ENCODE measurements at places on chromosomes 7 and 10.

GRCh38 chr7:42035210-42035609 is 201.8 kb downstream of the GLI3 start:
- no peak for DNase-seq

- DNase-seq: no peak
These were observed 66.4 kb downstream of the ELFN1 start for GRCh38 chr7:1736484-1736817.

GRCh38 chr10:117621795-117622420 is 79.4 kb downstream of the EMX2 start:
- no peak for DNase-seq

GRCh38 chr10:11604865-11605650 is 6.4 kb downstream of the USP6NL start:
- DNase-seq: no peak

DNA sequence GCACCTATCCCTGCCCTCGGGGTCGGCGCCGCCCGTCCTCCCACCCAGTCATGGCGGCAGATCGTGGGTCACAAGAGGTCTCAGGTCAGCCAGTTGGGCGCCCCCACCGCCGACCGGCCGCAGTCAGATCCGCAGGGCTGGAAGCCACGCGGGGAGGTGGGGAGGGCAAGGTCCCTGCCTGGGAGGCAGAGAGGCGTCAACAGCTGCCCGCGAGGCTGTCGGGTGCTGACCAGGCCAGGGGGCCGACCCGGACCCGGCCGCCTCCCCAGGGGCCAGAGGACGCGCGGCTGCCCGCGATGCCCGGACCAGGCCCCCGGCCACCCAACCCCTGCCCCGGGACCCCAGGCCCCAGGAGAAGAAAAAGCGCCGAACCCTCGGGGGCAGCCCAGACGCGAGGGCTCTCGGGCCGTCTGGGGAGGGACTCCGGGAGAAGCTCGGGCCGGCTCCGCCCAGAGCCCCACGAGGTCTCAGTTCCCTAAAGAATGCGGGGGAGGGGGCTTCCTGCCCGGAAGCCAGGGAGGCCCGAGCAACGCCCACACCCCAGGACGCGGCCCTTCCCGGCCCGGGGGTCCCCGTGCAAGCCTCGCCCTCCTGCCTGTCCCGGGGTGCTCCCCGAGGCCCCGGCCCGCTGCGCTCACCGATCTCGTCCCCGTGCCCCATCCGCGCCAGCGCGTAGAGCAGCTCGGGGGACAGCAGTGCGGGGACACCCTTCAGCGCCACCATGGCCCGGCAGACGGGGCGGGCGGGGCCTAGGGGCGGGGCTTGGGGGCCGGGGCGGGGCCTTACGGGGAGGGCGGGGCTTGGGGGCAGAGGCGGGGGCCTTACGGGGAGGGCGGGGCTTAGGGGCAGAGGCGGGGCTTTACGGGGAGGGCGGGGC is at the start of gene FUOM:
TSS of gene FUOM (minus strand) at position 735 of the 877 bp plus-strand sequence. CDS start at position 723, 12 bp downstream.
- DNase-seq: peak; percentile 60

DNA sequence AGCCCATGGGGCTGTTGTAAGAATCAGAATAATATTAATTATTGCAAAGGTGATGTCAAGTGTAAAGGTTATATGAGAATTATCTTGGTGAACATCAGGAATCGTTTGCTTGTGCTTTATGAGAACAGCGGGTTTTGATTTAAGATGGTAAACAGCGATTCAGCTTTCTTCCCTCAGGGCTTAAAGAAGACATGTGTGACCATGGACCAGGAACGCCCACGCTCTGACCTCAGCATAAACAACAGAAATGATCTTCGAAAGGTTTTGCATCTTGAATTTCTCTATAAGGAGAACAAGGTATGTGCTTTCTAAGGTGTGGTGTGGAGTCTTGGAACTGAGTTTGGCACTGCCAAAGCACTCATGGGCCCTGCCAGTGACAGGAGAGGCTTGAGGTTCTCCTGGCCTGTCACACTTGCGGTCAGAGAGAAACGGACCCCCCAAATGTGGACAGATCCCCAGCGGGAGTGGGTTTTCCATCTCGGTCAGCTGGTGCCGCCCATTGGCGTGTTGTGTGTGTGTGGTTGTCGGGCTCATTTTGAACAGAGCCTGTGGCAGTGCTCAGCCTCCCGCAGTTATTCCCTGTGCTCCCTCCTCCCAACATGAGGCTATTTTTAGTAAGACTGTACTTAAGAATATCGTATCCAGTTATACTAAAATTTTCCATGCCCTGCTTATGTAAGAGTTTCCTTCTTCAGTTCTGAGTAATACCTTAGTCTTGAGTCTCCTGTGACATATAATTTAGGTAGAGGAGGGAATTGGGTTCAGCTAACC is 7.2 kb downstream of the MINDY4 start:
- no peak for DNase-seq

DNA sequence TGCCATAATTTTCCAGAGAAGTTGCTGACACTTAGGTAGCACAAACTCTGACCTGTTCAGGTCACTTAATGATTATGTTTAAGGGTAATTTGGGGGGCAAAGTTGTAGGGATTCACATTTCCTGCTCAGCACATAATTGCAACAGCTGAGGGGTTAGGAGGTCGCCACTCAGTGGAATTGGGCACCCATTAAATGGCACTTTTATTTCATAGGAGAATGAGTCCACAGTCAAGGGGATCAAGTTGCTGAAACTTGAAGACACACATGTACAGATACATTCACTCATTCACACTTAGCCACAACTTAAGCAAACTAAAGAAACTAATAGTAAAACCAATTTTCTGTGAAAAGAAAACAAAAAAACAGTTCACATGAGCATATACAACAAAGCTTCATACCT is 1.5 kb downstream of the PCDH15 start:
- no peak for DNase-seq

- DNase-seq: no peak
These were observed 605.4 kb downstream of the INHBA start for GRCh38 chr7:41097501-41097900.

- DNase-seq: no peak
These were observed 18.7 kb downstream of the AKR1C1 start for GRCh38 chr10:4981722-4982471.

- DNase-seq: no peak
These were observed 3.4 kb downstream of the FAM24B start for GRCh38 chr10:122875843-122876466.

DNA sequence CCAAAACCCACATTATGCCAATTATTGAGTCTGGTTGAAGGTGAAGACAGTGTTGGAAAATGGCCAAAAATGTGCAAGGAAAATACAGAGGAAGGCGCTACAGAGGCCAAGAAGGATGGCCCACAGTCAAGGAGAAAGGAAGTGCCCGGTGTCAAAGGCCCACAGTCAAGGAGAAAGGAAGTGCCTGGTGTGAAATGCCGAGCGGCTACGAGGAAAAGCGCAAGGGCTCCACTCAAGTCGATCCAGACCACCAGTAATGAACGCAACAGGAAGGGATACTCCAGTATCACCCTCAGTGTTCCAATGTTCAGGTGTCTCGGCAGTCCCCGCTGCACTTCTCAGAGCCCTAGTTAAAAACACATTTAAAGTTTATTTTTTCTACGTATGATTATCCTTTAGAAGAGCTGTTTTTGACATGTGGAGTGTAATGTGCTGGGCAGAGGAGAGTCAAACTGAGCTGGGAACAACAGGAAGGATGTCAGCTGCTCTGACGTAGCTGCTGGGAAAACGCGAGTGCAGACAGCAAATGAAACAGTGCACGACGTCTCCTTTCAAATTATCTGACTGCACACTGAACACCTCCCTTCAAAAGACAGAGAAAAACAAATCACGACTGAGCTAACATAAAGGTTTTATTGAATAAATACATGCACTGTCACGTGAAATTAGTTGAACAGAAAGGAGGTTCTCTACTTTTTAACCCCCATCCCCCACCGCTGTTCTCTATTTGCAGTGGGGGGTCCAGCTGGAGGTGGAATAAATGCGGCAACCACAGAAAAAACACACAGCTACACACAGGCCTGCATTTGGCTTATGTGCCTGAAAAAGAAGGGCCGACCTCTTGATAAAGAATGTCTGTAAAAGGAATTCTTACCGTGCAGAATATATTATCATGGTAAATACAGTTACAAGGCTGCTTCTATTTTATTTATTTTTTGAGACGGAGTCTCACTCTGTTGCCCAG is 26.1 kb upstream of the NCAPG2 start:
- DNase-seq: no peak

DNA sequence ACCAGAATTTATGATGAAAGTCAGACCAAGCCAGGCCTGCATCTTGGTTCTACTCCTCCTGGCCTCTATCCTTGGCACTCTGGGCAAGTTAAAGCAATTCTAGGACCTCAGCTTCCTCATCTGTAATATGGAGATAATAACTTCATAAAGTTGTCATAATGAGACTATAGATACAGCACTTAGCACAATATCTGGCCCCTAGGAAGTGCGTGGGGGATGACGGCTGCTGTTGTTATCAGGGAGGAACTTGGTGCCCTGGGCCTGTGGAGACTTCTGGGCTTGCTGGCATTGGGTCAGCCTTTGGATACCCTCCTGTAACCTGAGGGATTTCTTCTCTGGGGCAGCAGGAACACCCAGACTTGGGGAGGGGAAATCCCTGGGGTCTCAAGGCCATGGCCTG is 27.6 kb downstream of the PFKFB3 start:
- DNase-seq: no peak

DNA sequence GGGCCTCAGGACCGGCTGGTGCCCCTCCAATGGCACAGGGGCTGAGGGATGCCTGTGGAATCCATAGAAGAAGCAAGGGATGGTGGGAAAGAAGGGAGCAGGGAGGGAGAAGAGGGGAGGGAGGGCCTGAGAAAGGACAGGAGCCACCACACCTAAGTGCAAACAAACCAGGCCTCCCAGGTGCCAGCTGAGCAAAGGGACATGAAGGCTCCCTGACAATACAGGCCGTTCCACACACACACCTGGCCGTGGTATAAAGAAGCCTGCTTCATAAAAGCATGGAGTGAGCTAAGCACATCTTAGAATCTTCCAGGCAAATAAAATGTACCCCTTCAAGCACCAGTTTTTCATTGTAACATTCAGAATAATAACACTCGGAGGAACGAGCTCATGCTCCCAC is 54.0 kb downstream of the OAT start:
- no peak for DNase-seq

DNA sequence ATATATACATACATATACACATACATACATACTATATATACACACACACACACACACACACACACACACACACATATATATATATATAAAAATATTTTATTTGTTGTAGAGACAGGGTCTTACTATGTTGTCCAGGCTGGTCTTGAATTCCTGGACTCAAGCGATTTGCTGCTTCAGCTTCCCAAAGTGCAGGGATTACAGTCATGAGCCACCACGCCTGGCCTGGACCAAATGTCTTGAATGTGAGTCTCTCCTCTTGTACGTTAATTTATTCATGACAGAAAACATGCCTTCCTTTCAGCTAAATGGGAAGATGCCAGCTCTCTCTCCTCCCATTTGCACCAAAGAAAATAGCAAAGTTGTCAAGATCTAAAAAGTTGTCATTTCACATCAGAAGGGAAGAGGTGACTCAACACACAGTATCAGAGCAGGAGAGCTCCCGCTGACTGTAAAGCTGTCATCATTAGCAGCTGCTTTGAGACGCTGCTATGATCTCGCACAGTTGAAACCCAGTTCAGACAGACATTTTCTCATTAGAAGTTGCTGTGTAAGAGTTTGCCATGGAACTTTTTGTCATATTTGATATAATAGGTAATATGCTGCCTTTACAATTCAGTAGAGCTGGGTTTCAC is 224.3 kb downstream of the SFMBT2 start:
- DNase-seq: no peak

All from left lung (tissue), 14 donors.